Smooth muscle cell of the brain vasculature (primary cell): ENCODE measurements at places on chromosomes 2 and 18.

- no peak for DNase-seq
Observed at GRCh38 chr2:20211860-20212458, 13.0 kb downstream of the SDC1 start.

GRCh38 chr2:165698444-165698884, 95.6 kb downstream of the GALNT3 start:
- no peak for DNase-seq

- no peak for DNase-seq
Observed at GRCh38 chr2:51231071-51231470, 199.1 kb upstream of the NRXN1 start.

- DNase-seq, result no peak
Observed at GRCh38 chr2:32008805-32009515, 1.8 kb downstream of the MEMO1 start.

DNA sequence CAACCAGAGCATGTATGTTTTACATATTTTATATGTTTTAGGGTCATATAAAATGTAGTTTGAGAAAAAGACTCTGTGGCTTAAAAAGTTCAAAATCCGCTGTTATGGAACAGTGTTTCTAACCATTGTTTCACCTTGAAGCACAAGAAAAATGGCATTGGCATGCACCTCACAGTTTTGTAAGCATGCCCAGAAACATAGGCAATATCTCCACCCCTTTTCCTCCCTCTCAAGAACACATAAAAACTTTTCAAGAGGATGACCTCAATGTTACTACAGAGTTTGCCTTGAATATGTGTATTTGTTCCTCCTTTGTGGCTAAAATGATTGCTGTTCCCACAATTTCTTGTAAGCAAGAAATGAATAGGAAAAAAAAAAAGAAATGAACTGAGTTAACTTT, 29.3 kb upstream of the SLC40A1 start:
- DNase-seq, result no peak

- DNase-seq, result no peak
Observed at GRCh38 chr2:74552914-74553811, 579 bp downstream of the LOXL3 start.

DNA sequence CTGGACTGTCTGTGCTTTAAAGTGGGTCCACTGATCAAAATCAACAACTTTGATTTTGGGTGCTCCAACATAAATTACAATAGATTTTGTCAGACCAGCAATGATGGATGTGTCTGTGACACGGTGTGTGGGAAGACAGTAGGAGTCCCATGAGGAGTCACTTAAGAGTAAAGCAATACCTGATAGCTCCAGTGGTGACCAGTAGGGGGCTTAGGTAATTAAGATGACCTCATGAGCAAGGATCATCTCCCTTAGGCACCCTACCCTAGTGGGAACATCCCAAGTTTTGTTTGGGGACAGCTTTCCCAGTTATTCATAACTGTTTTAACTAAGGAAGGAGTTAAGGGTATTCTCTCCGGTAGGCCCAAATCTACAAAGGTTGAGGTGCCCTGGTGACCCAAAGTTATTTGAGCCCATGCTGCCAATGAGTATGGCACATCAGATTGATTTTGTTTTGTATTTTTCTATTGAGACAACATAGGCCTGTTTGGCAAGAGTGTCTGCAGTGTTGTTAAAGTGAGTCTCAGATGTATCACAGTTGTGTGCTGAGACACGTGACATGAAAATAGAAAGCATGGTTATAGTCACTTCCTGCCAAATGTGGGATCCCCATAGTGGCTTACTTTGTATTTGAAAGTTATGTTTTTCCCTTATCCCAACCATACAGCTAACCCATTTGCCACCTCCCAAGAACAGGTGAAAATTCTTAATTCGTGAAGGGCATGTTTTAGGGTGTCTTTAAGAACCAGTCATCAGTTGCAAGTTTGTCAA, 1337.6 kb upstream of the SLC39A10 start:
- no peak for DNase-seq

DNA sequence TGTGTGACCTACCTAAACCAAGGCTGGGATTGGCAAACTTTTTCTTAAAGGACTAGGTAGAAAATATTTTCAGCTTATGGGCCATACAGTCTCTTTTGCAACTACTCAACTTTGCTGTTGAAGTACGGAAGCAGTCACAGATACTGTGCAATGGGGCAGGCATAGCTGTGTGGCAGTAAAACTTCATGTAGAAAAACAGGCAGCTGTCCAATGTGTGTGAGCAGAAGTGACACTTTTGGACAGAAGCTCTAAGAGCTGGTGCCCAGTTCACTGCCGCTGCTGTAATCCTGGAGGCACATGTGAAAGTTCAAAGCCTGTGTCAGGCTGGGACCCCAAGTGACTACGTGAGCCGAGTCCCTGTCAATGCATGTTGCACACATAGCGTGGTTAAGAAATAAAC, 46.7 kb downstream of the MAPK4 start:
- DNase-seq, result no peak

- no peak for DNase-seq
Observed at GRCh38 chr18:49412679-49413078, 47.8 kb downstream of the DYM start.

DNA sequence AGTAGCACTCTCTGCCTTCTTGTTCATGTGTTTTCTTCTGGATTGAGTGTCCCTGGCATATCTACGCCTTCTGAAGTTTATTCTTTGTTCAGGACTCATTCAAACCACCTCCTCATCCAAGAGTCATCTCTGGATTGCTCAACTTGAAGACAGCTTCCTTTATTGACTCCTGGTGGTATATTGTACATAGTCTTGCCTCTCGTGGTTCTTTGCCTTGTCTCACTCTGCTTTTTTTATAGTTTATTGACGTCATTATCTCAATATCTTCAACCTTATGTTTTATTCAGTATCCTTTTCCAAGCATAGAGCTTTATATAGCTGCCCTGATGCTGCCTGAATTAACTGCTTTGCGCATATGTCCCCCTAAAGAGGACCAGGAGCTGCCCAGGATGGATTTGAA, 161.7 kb downstream of the INSIG2 start:
- no peak for DNase-seq

DNA sequence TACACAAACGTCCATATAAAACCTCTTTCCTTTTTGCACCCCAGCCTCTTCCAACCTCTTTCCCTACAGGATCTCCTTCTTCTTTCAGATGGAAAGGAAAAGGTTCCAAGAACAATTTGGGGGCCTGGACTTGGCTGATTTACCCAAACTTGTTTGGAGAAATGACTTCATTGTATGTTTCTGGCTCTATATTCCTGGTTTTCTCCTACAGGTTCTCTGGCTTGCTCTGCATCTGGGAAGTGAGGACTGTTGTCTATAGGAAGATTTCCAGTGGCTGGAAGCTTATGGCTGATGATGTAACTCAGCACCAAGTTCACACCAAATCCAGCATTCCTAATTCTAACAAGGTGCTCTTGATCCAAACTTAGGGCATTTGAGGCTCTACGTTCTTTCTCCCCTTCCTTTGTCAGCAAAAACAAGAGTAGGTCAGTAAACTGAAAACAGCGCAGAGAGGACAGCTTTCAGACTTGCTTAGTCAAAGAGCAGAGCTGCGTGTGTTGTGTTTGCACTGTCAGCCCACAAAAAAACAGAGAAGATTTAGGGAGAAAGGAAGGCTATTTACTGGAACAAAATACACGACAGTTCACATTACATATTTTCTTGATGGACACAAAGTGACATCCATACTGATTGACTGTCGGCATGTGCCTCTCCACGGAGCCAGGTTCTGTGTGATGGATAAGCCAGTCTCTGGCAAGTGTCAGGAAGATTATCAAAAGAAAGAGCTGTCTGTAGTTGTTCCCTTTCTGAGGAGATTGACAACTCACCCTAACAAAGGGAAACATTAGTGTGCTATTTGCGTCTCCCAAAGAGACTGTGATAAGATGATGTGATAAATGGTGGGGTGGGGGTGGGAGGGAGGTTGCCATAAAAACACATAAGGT, 39.7 kb downstream of the CDCA7 start:
- DNase-seq, result no peak

- DNase-seq, result no peak
Observed at GRCh38 chr2:218882866-218883366, 2.3 kb downstream of the WNT10A start.

DNA sequence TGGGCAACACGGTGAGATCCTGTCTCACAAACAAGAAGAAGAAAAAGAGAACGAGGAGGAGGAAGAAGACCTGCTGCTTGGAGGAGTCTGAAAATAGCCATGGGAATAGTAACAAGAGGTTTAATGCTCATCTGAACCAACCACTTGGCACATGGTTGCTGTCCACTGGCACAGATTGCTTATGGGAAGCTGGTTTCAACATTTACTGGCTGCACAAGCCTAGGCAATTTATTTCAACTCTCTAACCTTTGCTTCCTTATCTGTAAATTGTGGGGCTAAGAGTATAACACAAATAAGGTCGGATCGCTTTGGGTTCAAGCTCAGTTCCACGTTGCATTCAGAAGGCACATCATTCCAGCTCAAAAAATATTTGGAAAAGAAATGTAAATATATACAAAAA, 14.2 kb upstream of the RHOB start:
- no peak for DNase-seq

DNA sequence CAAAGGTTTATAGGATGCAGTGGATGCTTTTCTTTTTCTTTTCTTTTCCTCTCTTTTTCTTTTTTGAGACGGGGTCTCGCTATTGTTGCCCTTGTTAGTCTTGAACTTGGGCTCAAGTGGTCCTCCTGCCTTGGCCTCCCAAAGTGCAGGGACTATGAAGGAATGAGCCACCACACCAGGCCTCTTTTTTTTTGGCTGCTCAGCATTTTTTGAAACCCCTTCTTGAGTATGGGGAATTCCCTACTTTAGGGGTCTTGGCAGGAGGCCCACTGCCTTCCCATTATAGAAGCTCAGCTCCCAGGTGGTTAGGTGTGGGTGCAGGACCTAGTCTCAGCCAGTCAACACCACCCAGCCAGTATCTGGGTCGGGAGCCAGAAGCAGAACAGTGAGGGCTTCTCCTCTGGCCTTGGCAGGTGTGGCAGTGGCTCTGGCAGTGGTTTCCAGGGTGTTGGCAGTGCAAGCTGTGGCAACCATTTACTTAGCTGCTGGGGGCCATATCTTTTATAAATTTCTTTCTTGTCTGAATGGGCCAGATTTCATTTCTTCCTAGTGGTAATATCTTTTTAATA, 51.4 kb upstream of the ACYP2 start:
- no peak for DNase-seq

DNA sequence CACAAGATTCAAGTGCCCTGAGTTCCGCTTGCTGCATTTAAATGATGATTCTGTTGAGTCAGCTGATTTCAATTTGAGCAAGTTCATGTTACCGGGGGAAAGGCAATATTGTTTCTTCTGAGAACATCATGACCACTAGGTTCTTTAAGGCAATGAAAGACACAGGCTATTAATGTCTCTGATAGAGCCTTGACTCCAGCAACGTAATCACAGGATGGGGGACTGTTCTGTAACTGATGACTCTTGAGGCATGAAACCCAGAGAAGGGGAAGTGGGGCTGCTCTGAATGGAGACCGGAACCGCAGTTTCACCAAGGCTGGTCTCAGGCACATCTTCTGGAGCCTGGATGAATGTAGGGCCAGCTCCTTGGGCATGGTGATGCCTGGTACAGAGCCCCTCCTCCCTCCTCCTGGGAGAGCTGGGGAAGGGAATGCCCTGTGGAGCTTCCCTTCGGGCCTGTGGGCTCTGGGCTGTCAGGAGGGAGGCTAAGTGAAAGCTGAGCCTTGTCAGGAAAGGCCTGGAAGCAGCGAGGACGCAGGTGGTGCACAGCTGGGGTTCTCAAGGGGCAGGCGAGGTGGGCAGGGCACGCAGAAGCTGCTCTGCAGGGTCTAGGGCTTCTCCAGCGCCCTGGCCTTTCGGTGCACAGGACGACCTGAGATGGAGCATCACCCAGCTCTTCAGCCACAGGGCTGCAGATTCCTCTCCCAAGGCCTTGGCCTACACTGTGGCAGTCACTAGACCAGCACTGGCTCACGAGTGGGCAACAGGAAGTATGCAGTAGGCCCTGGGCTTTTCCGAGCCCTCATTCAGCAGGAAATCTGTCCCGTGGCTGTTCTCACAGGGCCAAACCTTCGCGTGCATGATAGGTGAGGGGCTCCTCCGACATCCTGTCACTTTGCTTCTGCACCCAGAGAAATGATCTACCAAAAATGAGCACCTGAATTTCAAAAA, 36.6 kb upstream of the PRLH start:
- DNase-seq, result no peak

DNA sequence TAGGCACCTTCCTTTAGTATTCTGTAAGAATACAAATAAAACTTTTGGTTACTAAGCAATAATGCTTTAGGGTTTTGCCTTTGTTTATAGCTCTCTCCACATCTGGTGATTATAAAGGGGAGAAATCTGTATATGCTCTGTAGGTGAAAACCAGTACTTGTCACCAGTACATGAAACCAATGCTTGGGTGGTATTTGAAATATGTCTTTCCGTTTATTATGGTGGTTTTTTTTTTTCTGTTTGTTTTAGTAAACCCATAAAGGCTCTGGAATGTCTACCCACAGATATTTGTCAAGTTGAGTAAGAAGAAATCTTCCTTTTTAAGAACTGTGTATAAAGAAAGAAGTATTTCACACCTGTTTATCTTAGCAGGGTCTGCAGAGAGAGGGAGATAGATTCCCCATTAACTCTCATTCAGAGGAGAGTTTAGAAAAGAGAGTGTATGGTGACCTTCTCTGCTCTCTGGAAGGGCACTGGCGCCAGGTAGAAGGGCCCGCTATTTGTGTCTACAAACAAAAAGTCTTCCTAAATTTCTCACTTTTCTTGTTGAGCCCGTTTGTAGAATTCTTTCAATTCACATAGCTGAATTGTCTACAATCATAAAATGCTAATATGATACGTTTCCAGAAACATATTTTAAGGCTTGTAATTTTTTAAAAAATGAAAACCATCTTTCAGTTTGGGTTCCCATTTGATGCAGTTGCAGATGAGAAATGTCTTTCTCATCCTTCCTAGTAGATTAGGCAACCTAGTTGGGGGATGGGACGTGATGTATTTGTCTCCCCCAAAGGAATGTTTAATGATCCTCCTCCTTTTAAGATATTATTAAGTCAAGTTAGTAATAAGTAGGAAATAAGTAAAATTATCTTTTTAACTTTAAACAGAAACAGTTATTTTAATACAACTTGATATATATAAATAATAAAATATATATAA, 33.9 kb downstream of the MAP3K20 start:
- DNase-seq, result no peak

DNA sequence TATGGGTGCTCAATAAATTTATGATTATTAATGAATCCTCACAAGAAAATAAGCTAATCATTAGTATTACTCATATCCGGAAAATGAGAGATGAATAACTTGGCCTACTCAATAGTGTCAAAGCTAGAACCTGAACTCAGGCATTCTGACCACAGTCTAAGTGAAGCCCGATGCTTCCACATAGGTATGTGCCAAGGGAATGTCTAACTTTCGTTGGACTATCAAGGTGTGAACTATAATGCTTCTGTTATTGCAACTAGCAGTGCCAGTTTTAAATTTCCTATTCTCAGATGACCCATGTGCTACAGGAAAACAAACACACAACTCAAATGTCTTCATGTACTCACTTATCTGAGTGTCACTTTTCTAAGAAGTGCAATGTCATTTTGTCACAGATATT, 1.8 kb downstream of the BARD1 start:
- DNase-seq, result no peak

DNA sequence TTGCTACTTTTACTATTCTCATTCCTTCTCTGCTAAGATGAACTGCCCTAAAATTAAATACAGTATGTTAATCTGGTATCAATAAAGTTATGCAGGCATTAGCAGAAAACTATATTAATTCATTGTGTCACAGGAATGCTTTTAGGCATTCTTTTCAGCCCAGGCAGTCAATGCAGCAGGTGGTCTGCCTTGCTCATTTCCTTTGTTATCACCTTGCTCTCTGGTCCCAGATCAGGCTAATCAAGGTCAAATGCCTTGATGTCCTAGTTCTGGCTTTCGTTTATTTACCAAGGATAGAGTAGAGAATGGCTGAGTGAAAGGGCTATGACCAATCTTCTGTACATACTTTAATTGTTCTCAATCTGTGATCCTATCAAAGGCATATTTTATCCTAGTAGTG, 1023.6 kb downstream of the TMEM182 start:
- DNase-seq, result no peak
